ENCODE measurements at places on chromosomes 16 and 17.

DNA sequence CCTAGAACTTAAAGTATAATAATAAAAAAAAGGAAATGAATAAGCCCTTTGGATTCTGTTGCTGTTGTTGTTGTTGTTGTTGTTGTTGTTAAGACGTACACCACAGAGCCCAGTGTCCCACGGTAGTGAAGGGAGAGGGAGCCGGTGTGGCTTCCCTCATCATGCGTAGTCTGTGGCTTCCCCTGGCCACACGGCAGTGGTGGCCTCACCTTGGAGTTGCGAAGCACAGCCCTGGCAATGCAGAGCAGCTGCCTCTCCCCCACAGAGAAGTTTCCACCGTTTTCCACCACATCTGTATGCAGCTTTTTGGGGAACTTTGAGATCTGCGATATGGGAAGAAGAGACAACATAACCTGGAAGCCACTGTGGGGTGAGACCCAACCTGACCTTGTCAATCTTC, 14.1 kb upstream of the ABCC12 start:
- DNase-seq, result no peak

- peak; percentile 85 for DNase-seq
Observed at GRCh38 chr16:56610017-56610608, 1.7 kb downstream of the MT2A start.

GRCh38 chr16:80317599-80318037, 223.2 kb upstream of the DYNLRB2 start:
- DNase-seq, result no peak

GRCh38 chr17:61467416-61468262, 15.4 kb downstream of the TBX4 start:
- no peak for DNase-seq

GRCh38 chr17:17156511-17156910, 49.6 kb downstream of the PLD6 start:
- no peak for DNase-seq

DNA sequence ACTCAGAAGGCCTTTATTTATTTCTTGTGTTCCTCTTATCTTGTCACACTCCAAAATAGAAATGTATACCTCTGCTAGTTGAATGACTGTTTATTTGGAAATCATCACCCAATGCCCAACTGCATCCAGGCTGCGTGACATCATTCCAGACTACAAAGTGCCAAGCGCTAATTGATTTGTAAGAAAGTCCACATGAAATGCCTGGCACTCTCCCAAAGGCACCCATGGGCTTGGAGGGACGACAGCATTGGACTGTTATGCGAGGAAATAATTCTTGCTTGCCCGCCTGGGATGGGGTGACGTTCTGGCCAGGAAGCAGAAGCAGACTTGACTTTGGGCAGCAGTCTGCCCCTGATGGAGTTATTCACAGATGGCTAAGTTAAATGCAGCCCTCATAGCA, 165.9 kb downstream of the CDH13 start:
- no peak for DNase-seq

DNA sequence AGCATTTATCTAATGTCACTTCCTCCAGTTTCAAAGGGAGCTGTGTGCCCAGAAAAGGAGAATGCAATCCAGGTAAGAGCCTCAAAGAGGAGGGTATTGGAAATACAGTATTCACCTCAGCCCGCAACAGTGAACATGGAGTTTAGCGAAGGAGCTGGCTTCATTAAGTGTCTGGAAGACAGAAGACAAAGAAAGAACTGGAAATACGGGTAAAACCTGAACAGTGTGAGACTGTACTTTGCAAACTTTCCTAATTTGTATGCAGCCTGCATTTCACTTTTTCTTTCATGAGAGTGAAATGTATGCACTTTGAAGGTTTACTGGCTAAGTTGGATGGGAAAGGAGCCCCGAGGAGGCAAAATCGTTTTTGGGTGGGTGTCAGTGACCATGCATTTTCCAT, 478.4 kb downstream of the HS3ST3B1 start:
- DNase-seq, result no peak

DNA sequence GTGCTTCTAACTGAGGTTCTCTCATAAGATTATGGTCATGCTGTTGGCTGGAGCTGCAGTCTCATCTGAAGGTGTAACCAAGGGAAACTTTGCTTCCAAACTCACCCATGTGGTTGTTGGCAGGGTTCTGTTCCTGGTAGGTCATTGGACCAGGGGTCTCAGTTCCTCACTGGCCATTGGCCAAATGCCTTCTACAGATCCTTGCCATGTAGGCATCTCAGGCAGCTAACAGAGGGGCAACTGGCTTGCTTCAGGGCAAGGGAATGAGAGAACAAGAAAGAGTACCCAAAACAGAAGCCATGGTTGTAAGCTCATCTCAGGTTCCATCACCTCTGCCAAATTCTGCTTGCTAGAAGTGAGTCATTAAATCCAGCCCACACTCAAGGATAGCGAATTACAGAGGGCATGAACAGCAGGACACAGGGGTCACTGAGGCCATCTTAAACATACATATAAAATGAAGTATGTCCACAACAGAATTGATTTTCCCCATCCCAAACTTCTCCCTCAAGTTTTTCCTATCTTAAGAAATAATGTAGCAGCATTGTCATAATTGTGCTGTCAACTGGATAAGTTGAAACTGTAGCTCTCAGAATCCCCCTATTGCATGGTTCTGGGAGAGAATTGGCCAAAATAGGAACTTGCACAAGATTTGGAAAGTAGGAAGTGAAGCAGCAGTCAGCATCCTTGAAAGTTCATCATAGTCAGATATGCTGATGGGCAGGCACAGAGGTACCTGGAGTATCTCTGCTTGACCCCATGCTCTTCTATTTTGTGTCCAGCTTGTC, 42.4 kb upstream of the CES5A start:
- no peak for DNase-seq

GRCh38 chr17:74851612-74852236, 8.0 kb downstream of the GRIN2C start:
- no peak for DNase-seq

- no peak for DNase-seq
Observed at GRCh38 chr17:42191275-42191608, 3.1 kb downstream of the GHDC start.

GRCh38 chr17:1087381-1088241, 90.7 kb downstream of the TIMM22 start:
- DNase-seq, result no peak

- DNase-seq, result no peak
Observed at GRCh38 chr17:43667947-43668348, 6.2 kb upstream of the MEOX1 start.

GRCh38 chr17:40727447-40728231, 24.1 kb upstream of the KRT24 start:
- DNase-seq, result peak; percentile 3

GRCh38 chr17:77839698-77840512, 118.6 kb upstream of the TNRC6C start:
- DNase-seq, result no peak

DNA sequence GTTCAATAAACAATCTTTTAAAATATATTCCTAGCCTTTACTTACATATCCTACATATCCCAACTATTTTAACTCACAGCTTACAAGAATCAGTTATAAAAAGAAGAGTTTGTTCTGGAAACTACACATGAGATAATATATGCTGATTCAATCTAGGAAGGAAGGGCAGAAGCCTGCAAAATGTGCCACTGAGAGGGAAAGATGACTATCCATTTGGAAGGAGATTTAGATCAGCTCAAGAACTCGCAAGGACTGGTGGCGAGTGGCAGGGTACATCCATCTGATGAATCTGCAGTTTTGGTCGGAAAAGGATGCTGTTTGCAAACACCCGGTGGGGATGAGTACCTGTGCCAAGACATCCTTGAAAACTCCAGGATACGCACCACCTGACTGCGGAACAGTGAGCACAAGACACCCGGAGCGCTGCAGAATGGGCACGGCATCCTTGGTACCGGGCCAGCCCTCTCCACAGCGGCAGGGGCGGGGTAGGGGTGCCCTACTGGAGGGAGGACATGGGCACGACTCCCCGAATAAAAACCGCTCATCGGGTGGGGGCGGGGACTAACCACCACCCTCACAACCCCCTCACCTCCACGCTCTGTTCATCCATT, 723 bp downstream of the TRIM37 start:
- no peak for DNase-seq

- DNase-seq, result no peak
Observed at GRCh38 chr16:67435758-67436164, 4.8 kb downstream of the HSD11B2 start.

- no peak for DNase-seq
Observed at GRCh38 chr16:70730944-70731343, 45.1 kb upstream of the MTSS2 start.

- no peak for DNase-seq
Observed at GRCh38 chr17:46121841-46122485, 71.3 kb downstream of the KANSL1 start.

DNA sequence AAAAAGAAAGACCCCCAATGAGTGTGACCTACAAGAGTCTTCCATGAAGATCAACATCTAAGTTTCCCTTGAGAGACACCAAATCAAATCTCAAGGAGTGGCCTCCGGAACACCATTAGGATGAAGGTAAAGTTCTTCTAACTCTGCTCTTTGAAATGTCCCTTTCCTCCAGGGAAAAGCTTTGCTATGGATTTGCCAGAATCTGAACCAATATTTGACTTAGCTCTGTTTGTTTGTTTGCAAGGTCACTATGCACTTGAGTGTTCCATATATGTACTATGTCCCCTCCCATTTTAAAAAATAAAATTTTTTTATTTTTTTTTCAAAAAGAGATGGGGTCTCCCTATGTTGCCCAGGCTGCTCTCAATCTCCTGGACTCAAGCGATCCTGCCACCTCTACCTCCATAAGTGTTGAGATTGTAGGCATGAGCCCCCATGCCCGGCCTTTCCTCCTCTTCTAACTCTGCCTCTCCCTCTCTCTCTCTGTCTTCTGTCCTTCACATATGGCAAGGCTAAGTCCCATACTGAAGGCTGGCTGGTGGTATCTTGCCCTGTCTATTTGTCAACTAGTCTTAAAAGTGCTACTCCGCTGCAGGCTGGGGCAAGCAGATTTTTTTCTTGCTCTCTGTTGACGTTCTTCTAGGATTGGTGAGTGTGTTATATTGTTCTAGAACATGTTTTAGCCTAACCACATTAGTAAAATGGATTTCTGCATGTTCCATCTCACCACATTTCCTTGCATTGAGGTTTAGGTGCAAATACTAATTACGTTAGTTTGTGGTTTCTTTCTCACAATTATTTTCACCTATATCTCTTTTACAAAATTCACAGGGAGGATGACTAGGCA, 276.7 kb upstream of the DYNLRB2 start:
- DNase-seq, result no peak

- DNase-seq, result no peak
Observed at GRCh38 chr16:86217891-86218270, 292.4 kb upstream of the FOXF1 start.

DNA sequence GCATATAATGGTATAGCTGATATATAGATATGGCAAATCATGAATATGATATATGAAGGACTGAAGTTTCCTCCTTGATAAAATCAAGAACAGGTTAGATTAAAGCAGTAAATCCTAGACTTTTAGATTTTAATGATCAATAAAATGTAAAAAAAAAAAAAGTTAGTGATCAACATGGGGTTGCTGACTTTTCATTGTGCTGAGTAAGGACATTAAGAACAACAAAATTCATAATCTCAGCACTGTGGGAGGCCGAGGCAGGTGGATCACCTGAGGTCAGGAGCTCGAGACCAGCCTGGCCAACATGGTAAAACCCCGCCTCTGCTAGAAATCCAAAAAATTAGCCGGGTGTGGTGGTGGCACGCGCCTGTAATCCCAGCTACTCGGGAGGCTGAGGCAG, 10.4 kb upstream of the CHD3 start:
- DNase-seq, result no peak

- DNase-seq, result no peak
Observed at GRCh38 chr16:55292491-55292890, 31.5 kb upstream of the IRX6 start.

DNA sequence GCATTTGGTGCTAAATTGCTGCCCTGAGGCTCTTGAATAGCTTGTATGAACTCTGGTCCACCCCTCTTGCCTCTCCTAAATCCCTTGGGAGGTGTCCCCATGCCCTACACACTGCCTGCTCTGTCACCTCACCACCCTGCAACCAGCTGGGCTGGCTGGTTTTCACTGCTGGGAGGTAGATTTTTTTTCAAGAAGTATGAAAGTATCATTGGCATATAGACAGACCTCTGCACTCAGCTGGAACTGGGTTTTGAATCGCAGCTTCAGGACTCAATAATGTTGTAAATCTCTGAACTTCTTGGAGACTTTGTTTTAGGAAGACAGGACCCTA, 184.9 kb downstream of the MSI2 start:
- DNase-seq, result no peak

DNA sequence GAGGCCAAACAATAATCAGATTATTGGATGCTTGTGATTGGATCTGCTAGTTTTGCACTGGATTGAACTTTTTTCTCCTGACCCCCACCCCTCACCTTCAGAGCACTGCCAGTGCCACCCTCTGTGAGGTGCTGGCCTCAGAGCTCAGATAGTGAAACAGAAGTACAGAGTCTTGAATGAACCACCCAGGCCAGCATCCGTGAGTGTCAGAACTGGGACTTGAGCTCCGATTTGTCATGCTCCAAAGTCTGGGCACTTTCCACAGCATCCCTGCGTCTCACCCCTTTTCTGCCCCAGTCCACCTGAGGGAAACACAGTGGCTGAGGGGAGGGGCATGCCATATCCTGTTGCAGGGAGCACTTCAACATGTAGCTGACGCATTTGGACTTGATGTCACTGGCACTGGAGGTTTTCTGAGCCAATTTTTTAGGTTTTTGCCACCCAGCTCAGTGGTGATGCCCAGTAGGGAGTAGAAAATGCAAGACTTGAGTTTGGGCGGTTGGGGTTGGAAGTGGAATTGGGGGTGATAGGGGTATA, 47.3 kb downstream of the SMPD3 start:
- DNase-seq, result no peak

GRCh38 chr17:69788957-69789356, 286.1 kb upstream of the KCNJ16 start:
- DNase-seq, result no peak

GRCh38 chr16:30783280-30784109, 3.5 kb downstream of the ZNF629 start:
- no peak for DNase-seq

GRCh38 chr17:42901535-42902229, 1.1 kb downstream of the G6PC1 start:
- DNase-seq, result no peak

DNA sequence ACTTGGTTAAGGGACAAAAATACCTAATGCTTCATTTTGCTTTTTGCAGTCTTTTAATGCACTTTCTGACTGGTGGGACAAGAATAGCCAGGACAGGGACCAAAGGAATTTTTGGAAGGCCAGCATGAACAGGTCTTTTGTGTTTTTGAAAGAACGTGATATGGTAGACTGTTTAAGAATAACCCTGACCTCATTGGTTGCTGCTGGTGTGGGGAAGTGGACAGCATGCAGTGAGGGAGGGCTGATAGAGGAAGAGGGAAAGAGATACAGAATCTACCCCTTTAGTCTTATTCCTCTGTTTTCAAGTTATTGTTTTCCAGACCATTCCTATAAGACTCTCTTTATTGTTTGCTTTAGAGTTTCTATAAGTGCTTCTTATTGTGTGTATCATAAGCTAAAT, 816.2 kb downstream of the CDH11 start:
- no peak for DNase-seq

DNA sequence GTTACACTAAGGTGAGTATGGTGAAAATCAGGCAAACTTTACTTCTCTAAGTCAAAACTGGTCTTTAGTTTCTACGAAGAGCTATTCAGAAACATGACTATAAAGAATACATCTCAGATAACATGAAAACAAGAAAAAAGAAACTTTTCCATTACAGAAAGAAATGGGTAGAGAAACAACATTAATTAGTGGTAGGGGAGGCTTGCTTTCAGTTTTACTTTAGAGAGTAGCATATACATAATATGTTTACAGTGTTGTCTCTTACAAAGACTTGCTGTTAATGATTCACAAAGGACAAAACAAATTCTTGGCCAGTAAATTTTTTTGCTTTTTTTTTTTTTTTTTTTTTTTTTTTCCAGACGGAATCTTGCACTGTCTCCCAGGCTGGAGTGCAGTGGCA, 34.2 kb downstream of the CRLF3 start:
- no peak for DNase-seq
